PC-9 (cell line): ENCODE measurements at places on chromosomes 2 and 18. TPM values are rescaled to one million over a fixed set of nuclear protein-coding genes. Genes with fewer than 3 reads are reported as not detected.

POTEJ gene
- not detected in 2 replicates for total RNA-seq

SFT2D3 gene
- 7.3 and 8.4 TPM in 2 replicates for total RNA-seq

CD226 gene
- 0.13 TPM in 2 replicates for total RNA-seq

GALNT1 gene
- total RNA-seq = 68.2 and 88.9 TPM in 2 replicates

BIRC6 gene
- total RNA-seq = 69.6 and 79.0 TPM in 2 replicates
